Activated T-cell treated with anti-CD3 and anti-CD28 coated beads for 48 hours (primary cell): ENCODE measurements at places on chromosomes 2 and 18.

GRCh38 chr2:43174368-43174916 is 52.0 kb downstream of the ZFP36L2 start:
- DNase-seq = peak; percentile 65

- DNase-seq = no peak
Measured at GRCh38 chr2:19059076-19059475, 299.3 kb downstream of the OSR1 start.

DNA sequence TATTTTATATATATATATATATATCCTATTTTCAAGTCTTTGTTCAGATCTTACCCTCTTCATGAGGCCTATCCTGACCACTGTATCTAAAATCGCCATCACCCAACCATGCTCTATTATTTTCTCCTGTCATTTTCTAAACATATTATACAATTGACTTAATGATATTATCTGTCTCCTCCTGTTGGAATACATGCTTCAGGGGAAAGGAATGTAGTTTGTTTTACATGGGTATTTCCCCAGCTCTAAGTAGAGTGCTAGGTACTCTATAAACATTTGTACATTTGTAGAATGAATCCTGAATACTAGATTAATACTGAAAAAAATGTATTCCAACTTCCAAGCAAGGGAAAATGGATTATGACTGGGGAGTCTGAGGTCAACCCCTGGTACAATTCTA is 26.2 kb downstream of the TTC21B start:
- DNase-seq = no peak

DNA sequence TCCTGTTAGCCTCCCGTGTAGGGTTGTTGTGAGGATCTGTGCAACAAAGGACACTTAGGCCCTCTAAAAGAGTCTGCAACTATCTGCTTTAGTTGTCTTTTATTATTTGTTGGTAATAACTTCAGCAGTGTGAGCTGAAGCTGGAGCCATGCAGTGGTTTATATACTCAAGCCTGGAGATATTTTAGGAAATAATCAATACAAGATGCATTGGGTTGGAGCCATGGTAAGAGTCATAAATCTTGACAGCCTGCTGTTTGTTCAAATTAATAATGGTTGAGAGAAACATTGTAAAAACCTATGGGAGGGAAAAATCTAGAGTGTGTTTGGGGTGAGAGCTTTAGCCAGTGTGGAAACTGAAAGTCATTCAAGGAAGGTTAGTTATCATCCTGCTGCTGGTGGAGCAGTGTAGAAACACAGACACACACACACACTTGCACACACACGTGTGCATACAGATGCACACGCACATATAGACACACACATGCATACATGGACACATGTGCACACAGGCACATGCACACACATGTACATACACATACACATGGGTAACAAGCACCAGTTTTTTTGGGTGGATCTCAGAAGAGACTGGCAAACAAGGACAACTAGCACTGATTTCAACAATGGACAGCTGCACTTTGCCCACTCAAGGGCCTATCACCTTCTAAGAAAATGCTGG is 51.0 kb downstream of the ACOXL start:
- no peak for DNase-seq

GRCh38 chr2:103138123-103138901 is 376.5 kb downstream of the TMEM182 start:
- DNase-seq = no peak

DNA sequence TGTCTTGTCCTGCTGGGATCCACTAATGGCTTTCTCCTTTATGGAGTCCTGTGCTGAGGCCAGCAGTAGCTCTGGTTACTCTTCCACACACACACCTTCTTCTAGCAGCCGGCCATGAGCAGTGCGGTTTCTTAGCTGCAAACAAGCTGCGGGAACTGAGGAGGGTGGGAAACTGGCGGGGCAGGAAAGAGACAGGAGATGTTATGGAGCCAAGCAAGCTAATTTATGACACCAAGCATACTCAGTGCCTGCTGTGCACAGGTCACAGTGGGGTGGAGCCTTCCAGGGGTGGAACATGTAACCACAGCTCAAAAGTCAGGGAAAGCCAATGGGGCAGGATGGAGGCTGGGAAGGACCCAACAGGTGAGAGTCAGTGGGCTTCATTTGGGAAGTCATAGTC is 180.8 kb downstream of the FAM210A start:
- DNase-seq = no peak

GRCh38 chr2:237629739-237630138 is 2.4 kb downstream of the LRRFIP1 start:
- DNase-seq = no peak

DNA sequence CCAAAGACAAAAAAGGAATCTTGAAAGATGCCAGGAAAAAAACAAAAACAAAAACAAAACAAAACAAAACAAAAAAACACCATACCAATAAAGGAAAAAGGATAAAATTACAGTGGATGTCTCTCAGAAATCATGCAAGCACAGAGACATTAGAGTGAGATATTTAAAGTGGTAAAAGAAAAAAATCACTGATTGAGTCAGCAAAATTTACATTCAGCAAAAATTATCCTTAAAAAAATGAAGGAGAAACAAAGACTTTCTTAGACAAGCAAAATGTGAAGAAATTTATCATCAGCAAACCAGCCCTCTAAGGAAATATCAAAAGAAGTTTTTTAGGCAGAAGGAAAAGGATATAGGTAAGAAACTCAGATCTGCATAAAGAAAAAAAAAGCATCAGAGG is 10.2 kb upstream of the GKN1 start:
- DNase-seq = no peak

DNA sequence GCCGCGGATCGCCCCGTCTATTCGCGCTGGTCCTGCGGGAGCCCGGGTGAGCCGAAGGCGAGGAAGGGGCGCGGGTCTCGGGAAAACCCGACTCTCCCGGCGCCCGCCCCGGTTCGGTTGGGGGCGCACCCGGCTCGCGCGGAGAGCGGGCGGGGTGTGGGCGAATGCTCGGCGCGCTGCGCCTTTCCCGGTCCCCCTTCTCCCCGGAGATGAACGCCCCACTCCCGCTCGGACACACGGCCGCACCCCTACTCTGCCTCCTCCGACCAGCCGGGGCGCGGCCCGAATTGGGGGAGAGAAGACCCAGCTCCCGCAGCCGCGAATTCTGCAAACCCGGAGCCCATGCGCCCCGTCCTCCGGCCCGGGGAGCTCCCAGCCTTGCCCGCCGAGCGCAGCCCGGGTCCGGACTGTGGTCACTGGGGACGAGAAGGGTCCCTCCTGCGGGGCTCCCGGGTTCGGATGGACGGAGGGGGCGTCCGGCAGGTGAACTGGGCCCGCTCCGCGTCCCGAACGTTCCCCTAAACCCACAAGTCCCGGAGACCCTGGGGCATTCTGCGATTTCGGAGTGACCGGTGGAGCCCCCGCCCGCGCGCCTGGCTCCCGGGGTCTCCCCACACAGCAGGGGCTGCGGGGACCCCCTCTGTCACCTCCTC is 734 bp downstream of the KCNG2 start:
- no peak for DNase-seq

DNA sequence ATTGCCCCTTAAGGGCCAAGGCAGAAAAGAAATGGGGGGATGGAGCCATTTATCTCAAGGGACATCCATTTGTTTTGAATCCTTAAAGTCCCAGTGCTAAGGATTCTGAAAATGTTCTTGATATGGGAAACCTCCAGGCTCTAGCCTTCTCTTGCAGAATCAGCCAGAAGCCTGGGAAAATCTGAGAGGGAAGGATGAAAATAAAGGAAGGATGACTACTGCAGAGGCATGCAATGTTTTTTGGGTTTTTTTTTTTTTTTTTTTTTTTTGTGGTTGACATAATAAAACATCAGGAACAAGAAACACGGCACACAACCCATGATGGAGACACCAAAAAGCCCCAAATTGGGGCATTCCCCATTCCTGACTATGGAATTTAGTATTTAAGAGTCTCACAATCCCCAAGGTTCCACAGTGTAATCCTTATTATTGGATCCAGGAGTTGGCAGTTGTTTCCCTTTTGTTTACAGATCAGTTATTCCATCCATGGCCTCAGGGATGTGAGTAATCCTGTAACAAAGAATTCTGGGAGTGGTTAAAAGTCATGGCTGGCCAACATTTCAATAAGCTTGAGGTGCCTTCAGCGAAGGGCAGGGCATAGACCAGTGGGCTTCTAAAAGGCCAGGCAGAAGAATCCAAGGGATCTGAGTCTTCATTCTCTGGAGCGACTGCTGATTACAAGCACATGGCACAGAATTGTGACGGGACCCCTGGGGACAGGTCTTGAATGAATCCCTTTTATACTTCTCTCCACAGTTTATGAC is 337.5 kb downstream of the GULP1 start:
- no peak for DNase-seq

- no peak for DNase-seq
Measured at GRCh38 chr18:38494065-38494464, 928.5 kb upstream of the CELF4 start.

DNA sequence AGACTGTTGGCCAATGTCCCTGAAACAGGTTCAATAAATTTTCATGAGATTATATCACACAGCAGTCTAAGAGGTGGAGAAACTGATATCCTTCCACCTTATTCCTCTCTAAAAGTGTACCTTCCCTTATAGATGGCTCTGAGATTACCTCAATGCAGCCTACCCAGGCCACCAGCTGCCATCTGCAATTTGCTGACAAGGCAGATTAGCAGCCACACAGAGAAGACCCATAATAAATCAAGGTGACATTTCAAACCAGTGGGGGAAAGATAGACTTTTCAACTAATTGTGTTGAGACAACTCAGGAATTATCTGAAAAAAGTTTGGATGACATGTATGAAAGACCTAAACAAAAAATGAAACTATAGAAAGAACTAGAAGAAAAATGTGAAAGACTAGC is 43.2 kb downstream of the ZBTB7C start:
- no peak for DNase-seq

GRCh38 chr18:76389716-76390115 is 105.3 kb downstream of the ZNF516 start:
- no peak for DNase-seq

DNA sequence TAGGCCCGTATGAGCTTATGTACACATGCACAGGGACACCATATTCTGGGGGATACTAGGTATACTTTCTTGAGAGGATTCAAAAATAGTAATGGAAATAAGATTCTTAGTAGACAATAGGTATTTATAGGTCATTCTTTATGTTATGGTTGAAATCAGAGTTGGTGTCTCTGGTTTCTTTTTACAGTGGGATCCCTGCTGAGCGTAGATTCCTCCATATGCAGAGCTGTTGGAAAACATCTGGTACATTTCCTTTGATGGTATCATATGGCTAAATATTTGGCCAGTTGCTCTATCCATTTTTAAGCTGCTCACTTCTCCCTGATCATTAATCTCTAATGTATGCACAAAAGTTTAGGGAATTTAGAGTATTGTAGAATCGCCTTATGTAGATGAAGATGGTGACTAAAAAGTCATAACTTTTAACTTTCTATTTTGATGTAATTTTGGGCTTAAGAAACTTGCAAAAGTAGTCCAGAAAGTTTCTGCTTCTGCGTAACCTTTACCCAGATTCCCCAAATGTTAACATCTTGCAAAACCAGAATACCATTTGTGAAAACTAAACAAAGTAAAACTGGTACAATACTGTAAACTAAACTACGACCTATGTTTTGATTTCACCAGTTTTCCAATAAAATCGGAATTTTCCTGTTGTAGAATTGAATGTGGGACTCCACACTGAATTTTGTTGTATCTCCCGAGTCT is 5.4 kb downstream of the ARHGAP28 start:
- no peak for DNase-seq

- DNase-seq = no peak
Measured at GRCh38 chr18:46134920-46135675, 30.9 kb downstream of the HAUS1 start.

DNA sequence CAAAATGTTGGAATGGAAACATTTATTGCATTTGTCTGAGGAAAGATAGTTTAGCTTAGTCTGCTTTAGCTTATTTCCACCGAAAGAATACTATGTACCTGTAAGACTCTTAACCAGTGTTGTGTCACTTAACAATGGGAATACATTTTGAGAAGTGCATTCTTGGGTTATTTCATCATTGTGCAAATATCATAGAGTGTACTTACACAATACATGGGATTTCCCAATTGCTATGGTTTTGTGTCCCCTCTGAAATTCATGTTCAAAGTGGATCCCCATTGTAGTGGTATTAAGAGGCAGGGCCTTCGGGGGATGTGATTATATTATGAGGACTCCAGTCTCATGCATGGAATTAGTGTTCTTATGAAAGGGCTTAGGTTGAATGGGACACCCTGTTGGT is 249.4 kb upstream of the UBE2E3 start:
- no peak for DNase-seq

GRCh38 chr18:23266717-23267446 is 131.6 kb downstream of the CABLES1 start:
- DNase-seq = no peak

DNA sequence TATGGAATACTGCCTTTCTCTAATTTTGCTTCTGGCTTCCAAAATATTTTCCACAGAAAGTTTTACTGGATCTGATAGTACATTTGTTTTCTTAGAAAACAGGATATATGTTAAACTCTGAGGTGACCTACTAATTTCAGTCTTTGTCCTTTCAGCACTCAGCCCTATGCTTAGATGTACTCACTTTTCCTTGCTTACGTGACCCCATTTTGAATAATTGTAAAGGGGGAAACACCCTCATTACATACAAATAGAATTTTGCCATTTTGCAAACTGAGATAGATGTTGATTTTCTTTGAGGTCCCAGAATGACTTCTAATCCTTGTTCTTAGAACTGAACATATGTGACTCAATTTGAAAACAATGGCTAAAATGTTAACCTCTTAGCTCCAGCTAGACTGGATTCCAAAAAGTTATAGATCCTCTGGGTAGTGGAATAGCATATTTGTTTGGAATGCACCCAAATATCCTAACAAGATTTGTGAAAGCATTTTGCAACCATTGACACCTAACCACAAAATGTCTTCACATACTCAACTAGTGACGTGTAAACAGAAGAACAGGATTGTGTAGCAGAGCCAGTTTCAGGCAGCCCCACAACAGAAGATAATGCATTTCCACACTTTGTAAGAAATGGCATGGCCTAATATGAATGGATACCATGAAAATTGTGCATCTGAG is 44.8 kb upstream of the EHBP1 start:
- no peak for DNase-seq

DNA sequence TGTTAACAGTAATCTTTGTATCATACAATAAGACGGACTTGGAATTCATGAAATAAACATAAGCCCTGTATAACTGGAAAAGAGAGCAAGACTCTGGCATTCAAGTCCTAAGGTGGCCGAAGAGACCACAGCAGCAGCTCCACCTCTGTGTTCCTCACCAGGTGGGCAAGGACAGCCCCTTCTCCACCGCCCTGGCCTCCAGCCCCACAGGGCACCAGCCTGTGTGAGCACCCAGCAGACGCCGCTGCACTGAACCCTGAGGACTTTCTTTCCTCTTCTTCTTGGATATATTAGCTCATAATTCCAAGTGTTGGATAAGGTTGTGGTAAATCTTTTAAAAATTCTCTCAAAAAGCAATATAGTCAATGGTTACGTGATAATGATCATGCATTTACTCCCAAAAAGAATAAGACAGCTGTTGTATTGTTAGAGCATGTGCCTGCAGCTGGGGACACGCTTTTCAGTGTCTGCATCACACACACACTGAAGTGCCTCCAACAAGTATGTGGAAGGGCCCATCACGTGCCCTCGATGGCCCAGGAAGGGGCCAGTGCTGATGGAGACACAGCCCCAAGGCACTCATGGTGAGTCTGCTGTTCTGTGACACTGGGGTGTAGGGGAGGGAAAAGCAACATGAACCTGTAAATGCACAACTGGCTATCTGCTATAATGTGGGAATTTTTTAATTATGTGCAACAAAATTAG is 26.8 kb downstream of the FAM178B start:
- no peak for DNase-seq

- no peak for DNase-seq
Measured at GRCh38 chr2:74003494-74004211, 18.9 kb downstream of the TET3 start.
